ENCODE measurements at places on chromosomes 12 and 14.

- DNase-seq, result no peak
These were observed 22.9 kb downstream of the NDUFA12 start for GRCh38 chr12:94980577-94980976.

- no peak for DNase-seq
These were observed 164.4 kb upstream of the HIF1A start for GRCh38 chr14:61530896-61531295.

DNA sequence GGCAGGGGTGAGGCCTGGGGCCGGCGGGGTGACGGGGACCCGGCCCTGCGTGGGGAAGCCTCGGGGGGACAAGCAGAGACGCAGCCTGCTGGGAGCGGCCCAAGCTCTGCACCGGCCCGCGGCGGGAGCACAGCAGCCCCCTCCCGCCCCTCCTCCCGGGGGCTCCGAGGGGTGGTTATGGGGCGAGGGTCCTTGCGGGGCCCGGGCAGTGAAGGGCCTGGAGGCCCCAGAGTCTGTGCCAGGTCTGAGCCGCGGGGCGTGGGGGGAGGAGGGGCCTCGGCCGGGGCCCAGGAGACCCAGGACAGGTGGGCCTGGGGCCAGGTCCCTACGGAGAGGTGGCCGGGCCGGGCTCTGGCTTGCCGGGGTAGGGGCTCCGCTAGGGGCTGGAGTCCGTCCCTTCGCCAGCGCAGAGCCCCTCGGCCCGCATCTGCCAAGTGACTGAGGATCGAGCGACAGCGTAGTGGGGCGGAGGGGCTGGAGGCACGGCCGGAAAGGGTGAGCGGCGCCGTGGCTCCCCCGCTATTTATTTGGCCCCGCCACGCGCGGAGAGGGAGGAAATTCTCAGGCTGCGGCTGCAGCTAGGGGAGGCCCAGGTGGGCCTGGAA is 495 bp downstream of the TMEM121 start:
- DNase-seq, result no peak

- no peak for DNase-seq
These were observed 10.8 kb downstream of the TMEM52B start for GRCh38 chr12:10189653-10190052.

DNA sequence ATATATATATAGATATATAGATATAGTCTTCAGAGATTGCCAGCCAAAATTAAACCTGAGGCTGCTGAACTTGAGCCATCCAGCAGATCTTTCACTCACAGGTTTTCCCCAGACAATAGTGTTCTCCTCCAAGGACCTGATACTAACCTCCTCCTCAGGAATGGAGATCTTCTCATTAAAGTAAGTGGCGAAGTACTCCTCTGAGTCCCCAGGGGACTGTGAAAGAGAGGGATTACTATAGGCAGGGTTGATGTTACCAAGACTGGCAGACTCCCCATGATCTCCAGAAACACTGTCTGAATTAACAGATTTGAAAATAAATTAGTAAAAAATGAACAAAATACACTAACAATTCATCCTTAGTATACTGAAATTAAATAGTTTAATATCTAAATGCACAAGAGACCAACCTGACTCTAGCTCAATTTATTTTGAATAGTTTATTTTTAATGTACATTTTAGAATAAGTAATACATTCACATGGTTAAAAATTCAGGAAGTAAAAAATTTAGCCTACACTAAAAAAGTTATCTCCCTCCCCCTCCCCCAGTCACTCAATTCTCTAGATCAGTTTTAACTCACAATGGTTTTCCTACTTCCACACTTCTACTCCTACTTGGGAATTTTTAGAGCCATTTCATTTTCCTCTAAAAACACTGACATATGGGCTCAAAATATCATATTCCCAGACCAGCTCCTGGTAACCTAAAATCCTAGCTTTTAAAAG is 17.7 kb downstream of the SLC11A2 start:
- no peak for DNase-seq

GRCh38 chr12:113555226-113555625 is 83.6 kb upstream of the LHX5 start:
- DNase-seq, result no peak

DNA sequence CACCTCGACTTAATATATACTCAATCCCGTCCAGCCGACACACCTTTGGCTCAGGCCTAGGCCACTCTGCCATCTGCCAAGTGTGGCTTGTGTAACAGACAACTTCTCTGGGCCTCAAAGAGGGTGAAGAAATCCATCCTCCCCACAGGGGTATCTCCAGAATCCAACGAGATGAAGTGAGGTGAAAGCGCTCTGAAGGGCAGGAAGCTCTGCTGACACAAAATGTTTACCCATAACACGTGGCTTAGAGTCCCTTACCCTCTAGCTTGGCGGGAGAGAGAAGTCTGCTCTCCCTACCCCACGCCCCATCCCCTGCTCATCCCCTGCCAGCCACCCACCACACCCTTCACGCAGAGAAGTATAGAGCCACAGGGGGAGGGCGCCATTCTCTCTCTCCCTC is 13.0 kb downstream of the ZBTB39 start:
- DNase-seq, result no peak

- DNase-seq, result no peak
These were observed 40.5 kb downstream of the LIMA1 start for GRCh38 chr12:50242751-50243191.

GRCh38 chr12:513446-513845 is 53.7 kb downstream of the B4GALNT3 start:
- DNase-seq, result no peak

DNA sequence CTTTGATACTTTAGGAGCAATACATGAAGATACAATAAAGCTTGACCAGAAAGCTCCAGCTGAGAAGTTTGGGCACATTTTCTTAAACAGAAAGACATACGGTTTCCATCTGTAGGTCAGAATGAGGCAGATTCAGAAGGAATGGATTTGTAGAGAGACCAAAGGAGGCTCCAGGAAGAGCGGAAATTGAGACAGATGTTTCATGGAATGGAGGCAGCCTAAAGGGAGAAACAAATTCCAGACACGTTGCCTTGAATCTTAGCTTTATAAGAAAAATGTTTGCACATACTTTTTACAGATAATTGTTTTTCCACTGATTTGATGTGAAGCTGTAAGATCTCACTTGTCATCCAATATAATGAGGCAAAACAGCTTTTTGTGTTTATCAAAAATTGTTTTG is 24.8 kb downstream of the EPYC start:
- DNase-seq, result peak; percentile 50

- DNase-seq, result no peak
These were observed 45.4 kb upstream of the SRP54 start for GRCh38 chr14:34937442-34937841.

DNA sequence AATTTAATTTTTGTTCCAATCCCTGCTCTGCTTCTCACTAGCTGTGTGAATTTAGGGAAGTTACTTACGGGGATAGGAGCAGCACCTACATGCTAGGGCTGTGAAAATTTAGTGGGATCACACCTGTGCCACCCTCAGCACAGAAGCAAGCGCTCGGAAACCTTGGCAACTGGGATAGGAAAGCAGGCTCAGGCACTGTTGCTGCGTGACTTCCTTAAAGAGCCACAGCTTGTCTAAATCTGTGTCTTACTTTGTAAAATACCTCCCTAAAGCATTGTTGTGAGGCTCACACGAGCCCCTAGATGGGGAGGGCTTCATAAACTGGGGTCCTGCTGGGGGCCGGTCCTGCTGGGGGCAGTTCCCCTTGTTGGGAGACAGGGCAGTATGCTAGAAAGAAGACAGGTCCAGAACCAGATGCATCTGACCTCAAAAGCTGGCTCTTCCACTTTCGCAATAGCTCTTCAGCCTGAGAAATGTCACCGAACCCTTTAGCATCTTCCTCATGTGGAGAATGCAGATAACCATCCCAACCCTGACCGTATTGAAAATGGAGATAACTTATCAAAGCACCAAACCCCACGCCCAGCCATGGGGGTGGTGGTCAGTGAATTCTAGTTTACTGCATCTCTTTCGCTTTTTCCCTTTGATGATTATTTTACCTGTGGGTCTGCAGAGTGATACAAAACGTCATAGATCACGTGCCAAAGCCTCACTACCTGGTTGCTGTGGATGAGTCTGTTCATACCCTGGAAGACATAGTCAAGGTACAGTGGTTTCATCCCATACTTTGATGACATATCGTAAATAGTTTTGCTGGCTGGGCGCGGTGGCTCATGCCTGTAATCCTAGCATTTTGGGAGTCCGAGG is 54.1 kb downstream of the AK7 start:
- DNase-seq, result no peak

- DNase-seq, result no peak
These were observed 8.6 kb downstream of the GLTP start for GRCh38 chr12:109871668-109872314.

DNA sequence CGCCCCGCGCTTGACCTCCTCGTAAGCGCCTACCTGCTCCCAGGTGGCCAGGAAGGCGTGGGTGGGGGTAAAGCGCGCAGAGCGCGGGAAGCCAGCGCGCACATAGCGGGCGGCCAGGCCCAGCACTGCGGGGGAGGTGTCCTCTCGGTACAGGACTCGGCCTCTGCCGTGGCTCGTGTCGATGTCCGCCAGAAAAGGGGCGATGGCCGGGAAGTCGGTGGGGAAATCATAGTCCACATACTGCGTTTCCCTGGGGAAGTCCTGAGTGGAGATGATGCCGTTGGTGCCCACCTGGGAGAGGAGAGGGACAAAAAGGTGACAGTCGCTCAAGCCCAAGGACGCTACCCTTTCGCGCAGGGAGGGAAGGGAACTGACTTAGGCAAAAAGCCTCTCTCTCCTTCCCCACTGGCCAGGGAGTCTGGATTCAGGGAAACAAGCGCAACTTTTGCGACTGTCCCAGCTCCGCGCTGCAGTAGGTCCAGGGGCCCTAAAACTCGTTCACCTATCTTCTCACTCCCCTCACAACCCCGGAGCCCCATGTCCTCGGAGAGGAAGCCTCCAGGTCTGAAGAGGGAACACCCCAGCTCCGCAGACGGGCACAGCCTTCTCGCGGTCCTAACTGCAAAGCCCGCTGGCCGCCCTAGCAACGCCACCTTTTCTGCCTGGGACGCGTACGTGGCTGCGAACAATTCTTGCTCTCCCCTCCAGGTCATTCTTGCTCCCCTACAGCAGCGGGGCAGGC is 815 bp downstream of the NID2 start:
- no peak for DNase-seq

DNA sequence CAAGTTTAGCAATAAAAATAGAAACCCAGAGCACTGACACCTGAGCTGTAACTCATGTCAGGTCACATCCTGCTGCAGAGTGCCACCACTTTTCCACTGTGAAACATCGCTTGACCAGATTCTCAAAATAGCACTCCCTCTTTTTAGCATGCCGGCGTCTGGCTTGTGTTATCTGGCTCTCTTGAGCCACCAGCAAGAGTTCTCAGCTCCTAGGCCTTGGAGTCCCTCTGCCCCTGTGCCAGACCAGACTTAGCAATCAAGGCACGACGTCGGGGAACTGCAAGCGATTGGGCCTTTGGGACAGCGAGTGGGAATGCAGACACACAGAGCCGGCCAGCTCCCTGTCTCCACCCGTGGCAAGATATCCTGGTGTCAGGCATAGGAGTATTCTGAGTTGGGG is 52.5 kb downstream of the SPIC start:
- no peak for DNase-seq

DNA sequence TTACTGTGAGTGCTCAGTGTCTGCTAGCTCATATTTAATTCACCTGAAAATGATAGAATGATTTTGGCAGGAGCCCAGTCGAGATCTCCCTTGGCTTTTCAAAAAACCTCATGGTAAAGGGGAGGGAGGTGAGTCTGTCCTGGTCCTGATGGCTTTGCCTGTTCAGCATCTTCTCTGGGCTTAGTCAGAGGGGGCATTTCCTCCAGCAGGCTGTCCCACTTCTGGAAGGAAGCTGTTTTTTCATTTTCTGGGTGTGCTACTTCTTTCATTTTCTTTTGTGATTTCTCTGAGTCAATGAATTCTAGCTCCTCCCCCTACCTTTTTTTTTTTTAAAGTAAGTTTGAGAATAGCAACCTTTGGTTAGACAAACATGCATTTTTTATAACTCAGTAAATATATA is 58.8 kb downstream of the TMX1 start:
- DNase-seq, result no peak
